ENCODE measurements at places on chromosomes 3 and 15.

DNA sequence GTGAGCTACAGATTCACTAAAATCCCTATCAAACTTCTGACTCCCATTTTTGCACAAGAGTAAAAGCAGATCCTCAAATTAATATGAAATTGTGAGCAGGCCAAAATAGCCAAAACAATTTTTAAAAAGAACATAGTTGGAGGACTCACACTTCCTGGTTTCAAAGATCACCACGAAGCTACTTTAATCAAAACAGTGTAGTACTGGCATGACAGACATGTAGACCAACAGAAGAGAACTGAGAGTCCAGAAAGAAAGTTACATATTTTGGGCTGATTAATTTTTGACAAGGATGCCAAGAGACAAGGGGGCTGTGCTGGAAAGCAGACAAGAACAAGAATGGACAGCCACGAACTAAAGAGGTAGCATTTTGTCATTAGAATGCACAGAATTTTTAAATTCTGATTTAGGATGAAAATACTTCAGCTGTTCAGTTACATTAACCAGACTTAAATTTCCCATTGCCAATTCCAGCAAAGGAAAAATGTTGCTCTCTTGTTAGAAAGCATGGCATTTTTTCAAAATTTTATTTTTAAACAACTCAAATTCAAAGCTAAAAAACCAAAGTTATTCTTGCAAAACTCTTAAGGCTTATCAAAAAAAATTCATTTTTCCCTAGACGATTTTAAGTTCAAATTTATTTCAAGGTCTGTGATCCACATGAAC is 14.0 kb downstream of the RYK start:
- no peak for DNase-seq

GRCh38 chr3:5498981-5499380 is 311.5 kb downstream of the EDEM1 start:
- no peak for DNase-seq

DNA sequence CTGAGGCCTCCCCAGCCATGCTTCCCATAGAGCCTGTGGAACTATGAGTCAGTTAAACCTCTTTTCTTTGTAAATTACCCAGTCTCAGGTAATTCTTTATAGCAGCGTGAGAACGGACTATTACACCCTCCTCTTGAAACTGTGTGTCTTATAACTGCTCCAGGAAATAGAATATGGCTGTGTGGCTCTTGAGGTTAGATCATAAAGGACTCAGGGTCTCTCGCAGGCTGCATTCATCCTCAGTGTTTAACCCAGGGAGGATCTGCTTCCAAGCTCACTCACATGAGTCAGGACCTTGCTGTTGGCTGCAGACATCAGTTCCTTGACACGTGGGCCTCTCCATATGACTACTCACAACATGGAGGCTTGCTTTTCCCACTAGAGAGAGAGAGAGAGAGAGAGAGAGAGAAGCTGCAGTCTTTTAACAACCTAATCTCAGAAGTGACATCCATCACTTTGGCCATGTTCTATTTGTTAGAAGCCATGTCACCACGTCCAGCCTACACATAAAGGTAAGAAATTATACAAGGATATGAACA is 114.3 kb upstream of the UBE2E1 start:
- DNase-seq, result no peak

- no peak for DNase-seq
These were observed 12.1 kb downstream of the NR2C2 start for GRCh38 chr3:14959359-14959943.

DNA sequence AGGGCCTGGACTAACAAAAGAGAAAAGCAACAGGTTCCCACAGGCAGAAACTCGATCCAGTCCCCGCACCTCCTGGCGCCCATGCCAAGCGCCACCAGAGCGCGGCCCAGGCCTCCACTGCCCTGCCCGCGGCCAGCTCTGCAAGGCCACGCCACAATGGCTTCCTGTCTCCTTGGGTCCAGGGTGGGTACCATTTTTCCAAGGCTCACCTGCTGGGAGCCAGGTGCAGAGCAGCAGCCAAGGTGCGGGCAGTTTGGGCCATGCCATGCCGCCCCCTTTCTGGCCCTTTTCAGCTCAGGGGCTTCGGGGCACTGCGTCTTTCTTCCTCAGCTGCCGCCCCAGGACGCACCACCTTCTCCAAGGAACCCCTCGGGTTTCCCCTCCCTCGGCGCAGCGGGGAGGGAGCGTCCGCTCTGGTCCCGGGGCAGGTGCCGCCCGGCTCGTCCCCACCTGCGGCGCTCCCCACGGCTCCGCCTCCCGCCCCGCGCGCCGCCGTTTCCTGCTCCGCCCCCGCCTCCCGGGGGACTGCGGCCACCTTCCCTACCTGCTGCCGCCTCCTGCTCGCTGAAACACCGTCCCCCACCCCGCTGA is at the start of gene ILDR1:
Gene ILDR1 (minus strand): TSS at position 437 of the 591 bp plus-strand sequence. CDS start 170 bp downstream, at position 267.
- DNase-seq, result no peak

DNA sequence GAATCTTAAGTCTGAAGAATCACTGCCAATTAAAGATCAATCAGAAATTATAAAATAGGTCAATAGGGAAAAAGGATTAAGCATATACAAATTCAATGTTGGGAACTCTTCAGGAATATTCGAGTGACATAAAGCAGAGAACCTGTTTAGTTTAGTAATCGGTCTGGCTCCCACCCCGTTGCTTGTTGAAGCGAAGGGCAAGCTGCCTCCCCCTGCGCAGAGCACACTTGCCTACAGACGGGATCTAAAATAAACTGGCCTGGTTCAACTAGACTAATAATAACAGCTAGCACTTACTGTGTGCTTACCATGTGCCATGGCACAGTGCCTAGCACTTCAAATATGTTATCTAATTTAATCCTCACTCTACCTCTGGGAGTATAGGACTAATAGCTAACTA is 8.6 kb downstream of the SEMA6D start:
- DNase-seq, result no peak

DNA sequence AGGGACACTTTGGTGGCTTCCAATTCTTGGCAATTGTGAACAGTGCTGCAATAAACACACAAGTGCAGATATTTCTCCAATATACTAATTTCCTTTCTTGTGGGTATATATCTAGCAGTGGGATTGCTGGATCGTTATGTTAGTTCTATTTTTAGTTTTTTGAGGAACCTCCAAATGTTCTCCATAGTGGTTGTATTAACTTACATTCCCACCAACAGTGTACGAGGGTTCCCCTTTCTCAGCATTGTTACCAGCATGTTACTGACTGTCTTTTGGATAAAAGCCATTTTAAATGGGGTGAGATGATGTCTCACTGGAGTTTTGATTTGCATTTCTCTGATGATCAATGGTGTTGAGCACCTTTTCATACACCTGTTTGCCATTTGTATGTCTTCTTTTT is 92.8 kb downstream of the DAPK2 start:
- no peak for DNase-seq

DNA sequence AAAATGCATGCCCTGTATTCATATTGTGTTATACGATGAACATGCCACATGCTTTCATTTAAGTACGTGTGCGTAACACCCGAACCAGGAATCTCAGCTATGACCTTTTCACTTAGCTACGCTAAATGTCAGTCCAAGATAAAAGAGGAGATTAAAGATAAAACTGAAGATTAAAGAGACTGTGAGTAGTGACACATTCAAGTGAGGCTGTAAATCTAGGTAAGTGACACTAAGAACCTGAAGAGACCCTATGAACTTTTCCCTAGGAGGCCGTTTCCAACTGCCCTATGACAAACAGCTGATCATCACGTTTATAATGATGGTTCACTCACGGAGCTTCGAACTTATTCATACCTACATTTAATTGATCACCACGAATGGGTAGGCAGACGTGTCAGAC is 32.2 kb downstream of the TFRC start:
- DNase-seq, result no peak

Data from activated CD4-positive, alpha-beta T cell treated with anti-CD3 and anti-CD28 coated beads, Interleukin-2, amount 10 ng/mL, durations not matched to agents 7 days and 5 days (primary cell).